Fibroblast of lung (primary cell): ENCODE measurements at places on chromosomes 5 and 9.

GRCh38 chr9:33350310-33350709 is 52.1 kb downstream of the AQP7 start:
- peak; percentile 67 for DNase-seq

GRCh38 chr5:74179701-74180100 is 460.8 kb downstream of the ENC1 start:
- peak; percentile 70 for DNase-seq

DNA sequence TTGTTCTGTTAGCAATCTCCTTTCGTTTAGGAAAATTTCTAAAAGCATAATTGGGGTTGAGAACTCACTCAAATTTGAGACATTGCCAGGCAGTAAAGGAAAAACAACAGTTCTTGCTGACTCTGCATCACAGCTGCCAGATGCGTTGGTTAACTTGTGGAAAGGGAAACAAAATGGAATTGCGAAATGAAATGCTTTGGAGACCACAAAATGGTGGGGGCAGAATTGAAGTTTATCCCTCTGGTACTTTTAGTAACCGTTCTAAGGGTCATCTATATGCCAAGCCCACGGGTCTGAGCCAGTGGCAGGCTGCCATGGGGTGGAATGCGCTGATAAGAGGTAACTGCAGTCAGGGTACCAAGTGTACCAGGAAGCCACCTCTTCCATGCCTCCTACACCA is 28.6 kb upstream of the SELENOP start:
- peak; percentile 84 for DNase-seq

- no peak for DNase-seq
Measured at GRCh38 chr5:1291611-1292080, 3.2 kb downstream of the TERT start.

DNA sequence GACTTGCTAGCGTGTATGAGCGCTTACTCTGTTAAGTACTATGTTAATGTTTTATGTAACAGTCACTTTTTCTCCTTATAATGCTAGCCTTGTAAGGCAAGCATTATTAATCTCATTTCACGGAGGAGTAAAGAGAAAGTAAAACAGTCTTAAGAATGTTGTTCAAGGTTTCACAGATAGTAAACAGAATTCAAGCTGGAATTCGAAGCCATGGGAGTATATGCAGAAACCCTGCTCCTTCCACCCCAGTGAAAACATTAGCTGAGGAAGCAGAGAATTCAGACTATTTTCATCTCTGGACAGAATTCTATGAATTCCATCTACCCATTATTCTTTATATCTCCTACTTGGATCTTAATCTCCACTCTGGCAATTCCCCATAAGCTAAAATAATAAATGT is 1028.3 kb upstream of the WWC1 start:
- DNase-seq = no peak

GRCh38 chr9:95506428-95506677 is 10.4 kb downstream of the PTCH1 start:
- peak; percentile 59 for DNase-seq

DNA sequence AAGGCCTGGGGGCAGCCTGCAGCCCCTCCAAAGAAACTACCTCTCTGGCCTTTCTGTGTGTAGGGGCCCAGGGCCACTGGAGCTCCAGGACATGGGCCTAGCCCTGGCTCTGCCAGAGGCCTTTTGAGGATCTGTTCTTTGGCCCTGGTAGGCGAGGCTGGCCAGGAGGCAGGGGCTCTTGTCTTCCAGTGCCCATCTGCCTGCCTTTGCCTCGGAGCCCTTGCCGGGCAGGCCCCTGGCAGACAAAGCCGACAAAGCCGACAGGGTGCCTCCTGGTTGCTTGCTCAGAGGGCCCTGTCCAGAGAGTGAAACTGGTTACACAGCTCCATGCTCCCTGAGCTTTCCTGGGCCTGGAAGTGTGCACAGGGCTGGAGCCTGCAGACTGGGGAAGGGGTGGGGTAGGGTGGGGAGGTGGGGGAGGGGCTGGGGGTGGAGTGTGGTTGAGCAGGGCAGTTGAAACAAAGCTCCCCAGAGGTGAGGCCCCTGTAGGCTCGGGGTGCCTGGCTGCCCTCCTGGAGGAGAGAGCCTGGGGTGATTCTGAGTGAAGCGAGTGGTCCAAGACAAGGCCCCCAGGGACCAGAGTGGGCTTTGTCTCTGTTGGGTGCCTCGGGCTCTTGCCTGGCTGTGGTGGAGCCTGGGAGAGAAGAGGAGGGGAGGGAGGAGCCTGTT is 29.3 kb downstream of the PTPA start:
- DNase-seq = peak; percentile 69

- peak; percentile 76 for DNase-seq
Measured at GRCh38 chr9:13033959-13034693, 245.4 kb downstream of the MPDZ start.

DNA sequence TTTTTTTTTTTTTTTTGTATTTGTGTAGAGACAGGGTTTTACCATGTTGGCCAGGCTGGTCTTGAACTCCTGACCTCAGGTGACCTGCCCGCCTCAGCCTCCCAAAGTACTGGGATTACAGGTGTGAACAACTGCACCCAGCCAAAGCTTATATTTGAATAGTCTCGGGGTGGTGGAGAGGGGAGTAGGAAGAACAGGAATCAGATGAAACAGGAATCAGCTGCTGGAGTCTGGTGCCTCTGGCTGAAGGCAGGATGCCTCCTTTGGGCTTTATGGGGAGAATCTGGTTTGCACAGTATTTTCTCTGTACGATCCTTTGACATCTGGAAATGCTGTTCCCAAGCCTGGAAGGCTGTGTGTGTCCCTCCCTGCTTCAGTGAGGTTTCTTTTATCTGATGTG is 10.9 kb downstream of the C5orf52 start:
- no peak for DNase-seq

DNA sequence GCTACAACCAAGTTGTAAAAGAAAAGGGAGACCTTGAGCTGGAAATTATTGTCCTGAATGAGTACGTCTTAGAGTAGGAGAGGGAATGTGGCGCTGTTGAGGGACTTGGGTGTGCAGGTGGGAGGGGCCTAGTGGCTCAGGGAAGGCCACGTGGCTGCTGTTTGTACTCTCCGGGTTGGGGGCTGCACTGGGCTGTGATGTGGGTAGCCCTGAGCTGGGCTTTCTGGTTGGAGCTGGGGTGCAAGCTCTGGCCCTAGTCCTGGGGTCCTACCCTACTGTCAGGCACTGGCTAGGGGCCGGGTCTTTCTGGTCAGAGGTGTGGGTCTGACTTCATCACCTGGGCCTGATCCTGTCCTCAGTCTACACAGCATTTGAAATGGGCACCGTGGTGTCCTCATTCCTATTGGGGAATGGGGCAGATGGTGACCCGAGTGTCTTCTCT is 19.1 kb upstream of the GLE1 start:
- DNase-seq = no peak

- DNase-seq = peak; percentile 44
Measured at GRCh38 chr9:115957585-115957984, 196.0 kb upstream of the PAPPA start.

DNA sequence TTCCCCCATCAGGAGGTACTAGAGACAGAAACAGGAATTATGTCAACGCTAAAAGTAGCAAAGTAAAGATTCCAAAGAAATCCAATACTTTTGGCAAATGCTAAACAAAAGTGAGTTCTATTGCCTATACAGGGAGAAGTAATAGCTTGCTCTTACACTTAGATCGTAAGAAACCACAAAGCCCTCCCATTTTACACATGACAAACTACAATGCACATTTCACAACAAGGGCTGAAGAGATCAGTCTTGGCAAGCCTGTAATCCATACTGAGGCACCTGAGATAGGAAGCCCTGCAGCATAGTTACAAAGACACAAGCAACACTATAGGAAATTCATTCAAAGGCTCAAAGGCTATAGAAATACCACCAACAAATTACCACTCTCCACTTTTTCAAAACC is 7.7 kb downstream of the HNRNPK start:
- no peak for DNase-seq

DNA sequence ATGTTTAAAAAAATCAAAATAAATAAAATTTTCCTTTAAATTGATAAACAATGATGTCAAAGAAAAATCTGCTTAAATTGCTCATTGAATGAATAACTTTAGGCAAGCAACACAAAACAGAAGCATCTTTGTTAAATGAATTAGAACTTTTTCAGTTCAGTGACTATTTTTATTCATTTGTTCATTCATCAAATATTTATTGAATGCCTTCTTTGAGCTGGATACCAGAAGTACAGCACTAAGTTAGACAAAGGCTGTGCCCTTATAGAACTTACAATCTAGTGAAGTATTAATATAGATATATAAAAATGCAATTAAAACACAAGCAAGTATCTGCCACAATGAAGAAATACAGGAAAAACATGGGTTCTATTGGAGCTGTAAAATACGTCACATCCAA is 10.8 kb downstream of the FNIP1 start:
- DNase-seq = no peak

DNA sequence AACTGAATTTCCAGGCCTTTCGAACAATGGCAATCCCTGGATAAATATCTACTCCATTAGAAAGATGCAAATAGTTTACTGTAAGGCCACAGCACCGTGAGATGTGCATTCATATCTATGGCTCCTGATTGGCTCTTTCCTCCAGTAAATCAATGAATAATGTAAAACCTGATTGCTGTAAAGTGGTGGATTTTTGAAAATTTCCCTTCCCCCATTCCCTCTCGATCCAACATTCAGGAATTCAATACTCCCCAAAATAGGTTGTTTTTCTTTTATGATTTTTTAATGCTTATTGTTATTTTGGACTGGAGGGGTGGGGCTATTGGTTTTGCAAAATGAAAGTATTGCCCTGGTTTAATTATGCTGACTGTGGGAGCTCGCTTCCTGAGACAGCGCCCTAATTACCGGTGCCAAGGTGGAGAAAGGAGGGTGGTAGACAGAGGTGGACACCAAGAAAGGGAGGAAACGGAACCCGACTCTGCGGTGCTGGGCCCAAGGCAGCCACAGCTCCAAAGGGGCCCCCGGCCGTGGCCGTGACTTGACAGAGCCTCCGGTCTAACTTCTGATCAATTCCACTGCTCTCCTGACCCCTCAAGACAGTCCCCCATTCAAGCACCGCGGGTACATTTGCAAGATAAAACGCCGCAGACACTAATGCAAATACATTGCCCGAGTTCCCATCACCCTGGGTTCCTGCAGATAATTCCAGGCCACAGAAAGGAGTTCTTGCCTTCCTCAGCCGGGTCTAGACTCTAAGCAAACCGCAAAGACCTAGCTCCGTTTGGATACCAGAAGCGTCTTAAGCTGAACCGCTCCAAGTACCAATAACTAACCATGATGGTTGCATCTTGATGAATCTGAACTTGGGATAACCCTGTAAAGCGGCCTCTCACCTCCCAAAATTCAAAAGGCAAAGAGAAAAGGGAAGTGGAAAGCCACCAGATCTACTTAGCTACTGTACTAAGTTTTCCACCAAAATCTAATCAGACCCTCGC is 211.2 kb downstream of the MEF2C start:
- no peak for DNase-seq

- no peak for DNase-seq
Measured at GRCh38 chr5:8828596-8829322, 717.1 kb downstream of the SEMA5A start.

DNA sequence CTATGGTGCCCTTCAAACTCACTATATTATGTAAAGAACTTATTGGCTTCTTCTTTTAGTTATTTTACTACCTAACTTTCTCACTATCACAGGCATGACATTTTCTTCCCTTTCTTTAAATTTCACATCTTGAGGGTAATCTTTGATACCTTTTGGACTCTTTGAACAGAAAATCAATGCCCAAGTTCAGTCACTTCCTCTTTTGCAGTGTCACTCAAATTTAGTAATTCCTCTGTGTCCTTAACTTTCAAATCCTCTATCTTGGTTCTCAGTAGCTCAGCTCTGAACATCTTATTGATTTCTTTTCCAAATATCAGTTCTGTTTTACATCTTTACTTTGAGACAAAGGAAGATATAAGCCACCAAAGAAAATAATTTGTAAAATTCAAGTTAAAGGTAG is 25.5 kb downstream of the CNTLN start:
- DNase-seq = no peak

- DNase-seq = no peak
Measured at GRCh38 chr5:29089591-29090130, 2051.3 kb upstream of the CDH9 start.

- DNase-seq = peak; percentile 64
Measured at GRCh38 chr5:180070756-180071530, 616 bp downstream of the RNF130 start.

GRCh38 chr5:13783726-13784125 is 160.8 kb downstream of the DNAH5 start:
- no peak for DNase-seq

DNA sequence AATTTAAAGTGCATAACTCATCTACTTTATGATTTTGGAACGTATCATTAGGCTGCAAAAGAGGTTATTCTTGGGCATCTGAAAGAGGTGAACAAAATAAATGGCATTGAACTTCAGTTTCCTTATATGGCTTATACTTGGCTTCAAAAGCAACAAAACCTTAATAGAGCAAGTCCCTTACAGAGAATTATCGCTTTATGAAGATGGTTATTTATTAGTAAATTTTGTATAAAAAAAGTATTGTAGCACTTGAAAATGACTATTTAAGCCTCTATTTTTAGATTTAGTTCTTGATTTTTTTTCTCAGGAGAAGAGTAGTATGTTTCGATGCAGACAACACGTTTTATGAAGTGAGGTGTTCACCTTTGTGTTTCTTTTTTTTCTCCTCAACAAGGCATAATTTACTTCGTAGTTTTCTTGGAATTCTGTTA is 2.0 kb downstream of the ERBIN start:
- peak; percentile 16 for DNase-seq

GRCh38 chr5:31680528-31680927 is 41.6 kb downstream of the PDZD2 start:
- DNase-seq = no peak

DNA sequence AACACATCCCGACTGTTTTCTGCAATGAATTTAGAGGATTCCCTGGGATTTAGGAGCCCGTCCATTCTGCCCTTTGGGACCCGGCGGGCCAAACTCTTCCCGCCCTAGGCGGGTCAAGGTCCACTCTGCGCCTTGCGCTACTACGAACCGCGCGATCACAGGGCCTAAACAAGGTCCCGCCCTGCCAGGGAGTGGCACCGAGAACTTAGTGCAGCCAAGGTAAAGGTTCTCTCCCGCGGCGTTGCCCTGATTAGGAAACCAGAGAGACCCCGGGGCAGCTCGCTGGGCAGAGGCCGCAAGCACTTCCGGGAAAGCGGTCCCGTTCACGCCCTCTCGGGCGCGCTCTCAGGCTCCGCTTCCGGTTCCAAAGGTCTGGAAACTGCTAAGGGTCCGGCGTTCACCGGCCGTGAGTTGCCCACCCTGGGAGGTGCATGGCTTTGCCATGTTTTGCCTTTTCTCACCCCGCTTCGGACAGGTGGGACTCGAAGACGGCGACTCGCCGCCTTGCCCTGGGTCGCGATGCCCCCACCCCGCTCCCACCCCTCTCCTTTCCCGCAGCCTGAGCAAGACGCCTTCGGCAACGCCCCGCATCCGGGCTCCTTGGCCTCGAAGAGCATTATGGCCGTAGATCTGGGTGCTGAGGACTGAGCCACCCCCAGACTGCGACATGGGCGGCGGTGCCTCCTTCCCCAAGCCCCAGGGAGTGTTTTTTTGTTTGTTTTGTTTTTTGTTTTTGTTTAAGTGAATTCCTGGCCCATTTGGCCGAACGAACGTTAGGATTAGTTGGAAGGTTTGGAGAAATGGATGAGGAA is 23.4 kb downstream of the HNRNPK start:
- peak; percentile 63 for DNase-seq

- DNase-seq = no peak
Measured at GRCh38 chr5:2738700-2739359, 12.6 kb downstream of the IRX2 start.

GRCh38 chr9:35714579-35715252 is 17.3 kb downstream of the TLN1 start:
- no peak for DNase-seq
